H9 (cell line): ENCODE measurements at places on chromosomes 3 and 15.
A peak's percentile ranks its signal among the peaks of the same experiment; 100 is the strongest.

DNA sequence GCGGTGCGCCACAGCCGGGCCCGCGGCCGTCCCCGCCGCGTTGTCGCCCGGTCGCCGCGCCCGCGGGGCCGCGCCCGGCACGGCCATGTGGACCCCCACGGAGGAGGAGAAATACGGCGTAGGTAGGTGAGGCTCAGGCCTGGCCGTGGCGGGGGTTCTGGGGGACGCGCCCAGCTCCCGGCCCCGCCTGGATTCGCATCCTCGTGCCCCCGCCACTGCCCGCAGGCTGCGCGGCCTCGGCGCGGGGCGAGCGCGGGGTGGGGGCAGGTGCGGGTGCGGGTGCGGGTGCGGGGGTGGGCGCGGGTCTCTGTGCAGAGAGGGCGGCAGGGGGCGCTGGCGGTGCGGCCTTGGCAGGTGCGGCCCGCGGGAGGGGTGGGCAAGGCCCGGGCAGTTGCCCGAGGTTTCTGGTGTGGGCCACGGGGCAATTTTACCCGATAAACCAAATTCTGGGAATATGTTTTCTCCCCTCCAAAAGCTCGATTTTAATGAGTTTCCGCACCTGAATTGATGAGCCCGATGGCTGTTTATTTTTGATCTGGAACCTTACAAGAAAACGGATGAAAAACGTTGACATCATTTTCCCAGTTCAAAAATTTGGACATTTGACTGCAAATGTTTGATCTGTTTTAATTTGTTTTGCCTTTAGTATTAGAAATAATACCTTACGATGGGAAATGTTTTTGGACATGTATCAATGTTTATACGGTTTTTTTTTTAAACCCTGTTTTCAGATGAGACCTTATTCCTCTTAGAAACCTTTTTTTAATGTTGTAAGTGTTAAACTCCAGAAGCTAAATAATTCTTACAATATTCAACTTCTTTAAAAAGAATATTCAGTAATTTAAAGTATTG, 678 bp downstream of the DOCK3 start:
- DNase-seq = peak; percentile 71

DNA sequence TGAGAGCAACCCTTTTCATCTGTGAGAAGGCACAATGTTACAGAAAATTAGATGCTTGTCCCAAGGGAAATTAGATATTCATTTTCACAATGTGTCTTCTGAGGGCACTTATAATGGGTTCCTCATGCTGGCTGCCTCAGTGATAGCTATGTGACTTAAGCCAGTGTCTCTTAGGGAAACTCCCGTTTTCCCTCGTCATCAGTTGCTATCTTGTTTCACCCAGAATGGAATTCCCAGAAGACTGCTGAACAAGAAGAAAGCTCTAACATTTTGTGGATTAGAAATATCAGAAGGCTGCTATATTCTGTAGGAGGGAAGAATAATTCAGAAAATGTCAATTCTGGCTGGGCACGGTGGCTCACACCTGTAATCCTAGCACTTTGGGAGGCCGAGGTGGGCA, 67.9 kb upstream of the WDR72 start:
- DNase-seq = no peak

GRCh38 chr15:28023933-28024888, 74.9 kb downstream of the OCA2 start:
- no peak for DNase-seq

- no peak for DNase-seq
Measured at GRCh38 chr3:126900859-126901540, 81.9 kb upstream of the PLXNA1 start.

DNA sequence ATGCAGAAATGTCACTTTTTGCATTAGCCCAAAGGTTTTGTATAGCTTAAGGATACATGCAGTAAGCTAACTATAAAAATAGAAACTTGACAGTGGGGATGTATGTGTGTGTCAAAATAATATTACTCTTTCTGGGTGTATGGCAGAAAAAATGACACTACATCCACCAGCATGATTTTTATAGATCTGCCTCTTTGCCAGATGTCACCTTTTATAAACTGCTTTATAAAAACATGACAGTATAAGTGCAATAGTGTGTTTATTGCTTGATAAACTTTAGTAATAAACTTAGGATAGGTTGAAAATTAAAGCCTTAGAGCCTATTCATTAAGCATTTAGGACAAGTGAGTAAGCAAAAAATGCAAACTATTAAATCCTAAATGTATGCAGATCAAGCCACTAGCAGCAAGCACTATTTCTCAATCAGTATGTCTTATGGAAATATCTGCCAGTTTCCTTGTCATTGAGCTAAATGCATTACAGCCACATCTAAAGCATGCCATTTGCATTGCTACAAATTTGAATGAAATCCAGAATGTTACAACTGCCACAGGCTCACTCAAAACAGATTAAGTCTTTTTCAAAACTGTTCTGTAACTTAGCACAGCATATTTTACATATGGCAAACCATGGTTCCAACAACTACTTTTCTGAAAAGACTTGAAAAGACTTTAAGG, 935.0 kb downstream of the FHIT start:
- no peak for DNase-seq

GRCh38 chr3:46681387-46681786, 12.1 kb downstream of the ALS2CL start:
- no peak for DNase-seq

DNA sequence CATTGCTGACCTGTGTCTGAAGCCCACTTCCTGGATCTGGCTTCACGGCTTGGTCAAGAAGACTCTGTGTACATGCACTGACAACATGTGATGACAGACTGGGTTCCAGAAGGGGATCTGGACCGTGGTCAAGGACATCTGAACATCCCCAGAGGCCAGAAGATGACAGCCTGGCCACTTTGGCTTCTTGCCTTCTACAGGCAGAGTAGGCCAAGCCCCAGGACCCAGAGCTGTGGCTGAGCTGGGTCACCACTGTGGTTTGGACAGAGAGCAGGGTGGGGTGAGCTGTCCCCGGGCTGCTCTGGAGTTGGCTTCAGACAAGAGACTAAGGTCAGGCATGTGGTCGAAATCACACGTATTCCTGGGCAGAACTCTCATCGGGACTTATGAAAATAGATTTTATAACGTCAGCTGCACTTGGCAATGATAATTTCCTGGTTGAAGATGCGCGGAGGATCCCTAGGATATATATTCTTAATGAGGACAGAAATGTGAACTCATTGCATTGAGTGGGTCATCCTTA, 114.1 kb upstream of the FRMD4B start:
- DNase-seq = no peak

- no peak for DNase-seq
Measured at GRCh38 chr15:39651881-39652280, 71.0 kb downstream of the THBS1 start.

GRCh38 chr15:85282504-85283115, 97.8 kb upstream of the AKAP13 start:
- no peak for DNase-seq

DNA sequence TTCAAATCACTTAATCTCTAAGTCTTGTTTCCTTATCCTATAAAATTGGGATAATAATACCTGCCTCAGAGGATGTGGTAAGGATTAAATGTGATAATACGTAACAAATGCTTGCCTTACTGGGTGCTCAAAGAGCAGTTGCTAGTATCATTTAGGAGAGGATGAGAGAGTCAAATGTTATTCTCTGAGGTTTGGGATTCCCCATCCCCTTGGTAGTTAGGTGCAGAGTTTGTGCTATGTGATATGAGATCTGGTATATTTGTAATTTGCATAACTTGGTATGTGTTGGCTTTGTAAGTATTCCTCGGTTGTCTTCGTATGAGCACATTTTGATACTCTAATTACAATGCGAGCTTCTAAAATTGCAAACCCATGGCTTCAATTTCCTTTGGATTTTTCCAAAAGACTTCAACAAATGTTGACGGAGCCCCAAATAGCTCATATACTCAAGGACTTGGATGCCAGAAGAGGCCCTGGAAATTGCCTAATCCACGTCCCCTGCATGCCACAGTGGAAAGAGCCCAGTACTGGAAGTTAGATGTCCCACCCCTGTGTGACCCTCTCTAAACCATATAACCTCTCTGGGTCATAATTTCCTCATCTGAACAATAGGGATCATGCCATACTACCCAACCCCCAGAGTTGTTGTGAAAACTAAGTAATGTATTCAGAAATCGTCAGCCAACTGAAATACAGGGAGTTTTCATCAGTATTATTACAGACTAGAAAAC, 85.0 kb downstream of the FBN1 start:
- no peak for DNase-seq

GRCh38 chr3:51949121-51949520, 6.1 kb upstream of the GPR62 start:
- DNase-seq = no peak

- no peak for DNase-seq
Measured at GRCh38 chr3:188071636-188072035, 82.3 kb upstream of the LPP start.

DNA sequence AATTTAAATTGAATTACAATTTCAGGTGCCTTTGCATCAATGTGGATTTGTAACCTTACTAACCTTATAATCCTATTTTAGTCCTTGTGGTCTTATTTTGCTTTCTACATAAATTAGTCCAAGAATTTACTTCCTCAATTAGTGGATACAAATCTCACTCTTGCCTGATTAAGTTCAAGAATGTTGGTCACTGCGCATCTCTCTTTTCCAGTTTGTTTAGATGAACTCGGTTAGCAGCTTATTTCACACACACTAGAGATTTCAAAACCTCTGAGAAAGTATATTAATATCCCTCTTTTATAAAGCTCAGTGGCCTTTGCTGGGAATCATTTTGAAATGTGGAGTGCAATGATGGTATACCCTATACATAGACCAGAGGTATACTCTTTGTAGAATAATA, 243.4 kb downstream of the DTWD1 start:
- no peak for DNase-seq

GRCh38 chr3:107416886-107417285, 39.6 kb downstream of the CCDC54 start:
- DNase-seq = no peak

DNA sequence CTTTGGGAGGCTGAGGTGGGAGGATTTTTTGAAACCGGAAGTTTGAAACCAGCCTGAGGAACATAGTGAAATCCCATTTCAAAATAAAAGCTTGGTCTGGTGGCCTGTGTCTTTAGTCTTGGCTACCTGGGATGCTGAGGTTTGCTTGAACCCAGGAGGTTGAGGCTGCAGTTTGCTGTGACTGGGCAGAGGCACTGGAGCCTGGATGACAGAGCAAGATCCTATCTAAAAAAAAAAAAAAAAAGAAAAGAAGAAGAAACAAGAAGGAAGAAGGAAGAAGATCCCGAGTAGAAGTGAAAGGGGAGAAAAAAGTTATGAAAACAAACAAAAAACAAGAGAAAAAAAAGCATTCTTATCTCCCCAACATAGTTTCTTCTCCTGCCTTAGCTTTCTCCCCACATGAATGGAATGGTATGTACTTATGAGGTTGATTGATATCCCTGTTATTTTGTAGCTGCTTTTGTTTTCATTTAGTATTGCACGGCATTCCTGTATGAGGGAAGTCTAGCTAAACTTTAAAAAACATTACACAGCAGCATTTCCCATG, 42.4 kb downstream of the TMEM40 start:
- DNase-seq = no peak

GRCh38 chr3:195097331-195098255, 173.4 kb downstream of the XXYLT1 start:
- DNase-seq = no peak

GRCh38 chr15:77063249-77063648, 7.7 kb downstream of the TSPAN3 start:
- DNase-seq = no peak

- no peak for DNase-seq
Measured at GRCh38 chr3:57752307-57752706, 3.8 kb upstream of the SLMAP start.

GRCh38 chr3:133093366-133093765, 55.2 kb downstream of the TMEM108 start:
- no peak for DNase-seq

DNA sequence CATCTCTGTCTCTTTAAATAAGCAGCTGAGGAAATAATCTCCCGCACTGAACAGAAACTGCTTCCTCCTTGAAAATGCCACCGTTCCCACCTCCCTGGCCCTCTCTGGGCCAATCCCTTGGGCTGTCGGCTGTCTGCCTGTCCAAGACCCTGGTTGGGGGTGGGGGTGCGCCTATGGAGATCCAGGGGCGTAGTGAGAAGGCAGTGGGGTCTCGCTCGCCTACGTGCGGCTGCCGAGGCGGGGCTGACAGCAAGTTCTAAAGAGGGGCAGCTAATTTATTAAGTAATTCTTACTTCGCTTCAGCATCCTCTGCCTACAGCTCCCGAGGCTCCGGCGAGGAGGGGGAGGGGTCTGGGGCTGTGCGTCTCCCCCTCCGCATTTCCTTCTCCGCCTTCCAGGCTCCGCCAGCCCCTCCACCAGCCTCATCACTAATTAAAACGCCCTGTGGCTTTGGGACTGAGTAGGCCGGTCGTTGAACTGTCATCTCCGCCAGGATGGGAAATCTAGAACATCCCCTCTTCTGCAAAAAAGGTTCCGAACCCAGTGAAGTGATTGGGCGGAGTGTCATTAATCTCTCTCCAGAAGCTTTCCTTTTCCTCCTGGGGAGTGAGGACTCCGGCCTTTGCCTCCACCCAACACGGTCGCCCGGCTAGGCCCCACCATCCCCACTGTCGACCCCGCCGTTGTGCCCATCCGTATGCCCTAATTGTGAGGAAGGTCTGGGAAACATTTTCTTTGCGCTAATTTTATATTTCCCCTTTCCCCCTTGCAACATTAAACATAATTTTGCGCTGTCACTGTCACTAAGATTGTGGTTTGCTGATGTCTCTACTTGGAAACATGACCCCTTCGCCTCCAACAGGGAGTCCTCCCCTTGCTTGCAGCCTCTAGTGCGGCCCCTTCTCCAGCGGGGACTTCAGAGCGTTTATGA, 16.9 kb downstream of the NR2F2 start:
- DNase-seq = peak; percentile 79

DNA sequence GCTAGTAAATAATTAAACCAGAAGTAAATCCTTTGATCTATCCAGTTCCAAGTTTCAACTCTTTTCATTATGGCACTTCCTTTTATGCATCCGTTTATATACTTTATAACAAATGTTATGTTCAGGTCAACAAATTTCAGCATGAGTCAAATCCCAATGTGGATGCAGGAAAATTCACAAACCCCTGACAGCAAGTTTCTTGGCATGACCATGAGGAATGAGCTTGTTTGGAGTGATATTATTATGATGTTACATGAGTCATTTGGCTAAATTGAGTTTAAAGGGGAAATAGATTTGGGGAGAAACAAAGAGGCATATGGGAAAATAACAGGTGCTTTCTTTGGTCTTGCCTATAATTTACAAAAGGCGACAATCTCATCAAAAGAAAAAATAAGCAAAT, 32.1 kb upstream of the KCNMB2 start:
- no peak for DNase-seq

GRCh38 chr3:126620738-126621137, 34.2 kb downstream of the TXNRD3 start:
- DNase-seq = no peak

DNA sequence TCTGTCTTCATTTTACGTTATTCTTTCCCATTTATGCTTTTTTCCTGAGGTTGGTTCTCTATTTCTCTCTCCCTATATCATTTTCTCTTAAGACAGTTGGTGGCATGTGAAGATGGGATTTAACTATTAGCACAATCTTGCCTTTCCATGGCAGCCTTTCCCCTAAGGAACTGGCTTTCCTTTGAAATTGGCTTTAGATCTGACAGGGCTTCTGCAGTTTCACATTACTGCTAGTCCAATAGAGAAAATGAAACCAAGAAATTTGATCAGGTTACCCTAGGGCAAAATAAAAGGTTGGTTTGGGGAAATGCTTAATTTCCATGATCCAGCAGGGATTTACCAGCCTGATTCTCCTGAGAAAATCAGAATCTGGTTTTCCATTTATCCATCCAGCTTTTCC, 22.7 kb upstream of the CHL1 start:
- DNase-seq = no peak

GRCh38 chr3:8470801-8471200, 30.8 kb upstream of the LMCD1 start:
- DNase-seq = no peak

GRCh38 chr15:44130778-44131177, 64.3 kb downstream of the FRMD5 start:
- no peak for DNase-seq
